Stimulated activated CD4-positive, alpha-beta T cell treated with anti-CD3 and anti-CD28 coated beads, TNF-alpha, amount 100 ng/mL, for 1 hour (primary cell): ENCODE measurements at places on chromosomes 2 and 18.

- DNase-seq, result no peak
Observed at GRCh38 chr2:30046979-30047378, 99.8 kb upstream of the YPEL5 start.

DNA sequence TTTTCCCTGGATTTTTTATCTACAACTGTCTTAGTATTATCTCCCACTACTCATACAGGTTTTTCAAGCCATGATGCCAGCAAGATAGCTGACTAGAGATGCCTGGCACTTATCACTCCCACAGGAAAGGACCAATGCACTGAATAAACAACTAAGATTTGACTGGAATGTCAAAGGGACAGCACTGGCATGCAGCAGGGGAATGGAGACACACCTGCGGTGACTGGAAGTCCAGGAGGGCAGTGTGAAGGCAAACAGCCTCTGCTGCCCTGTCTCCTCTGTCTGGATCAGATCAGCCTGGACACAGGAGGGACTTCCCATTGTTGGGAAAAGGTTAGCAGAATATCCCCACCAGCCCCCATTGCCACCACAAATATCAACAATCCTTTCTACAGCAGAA lies 85.1 kb downstream of the TMEM237 start:
- no peak for DNase-seq

GRCh38 chr2:121532347-121532766 lies 1.7 kb downstream of the RNU4ATAC start:
- no peak for DNase-seq

DNA sequence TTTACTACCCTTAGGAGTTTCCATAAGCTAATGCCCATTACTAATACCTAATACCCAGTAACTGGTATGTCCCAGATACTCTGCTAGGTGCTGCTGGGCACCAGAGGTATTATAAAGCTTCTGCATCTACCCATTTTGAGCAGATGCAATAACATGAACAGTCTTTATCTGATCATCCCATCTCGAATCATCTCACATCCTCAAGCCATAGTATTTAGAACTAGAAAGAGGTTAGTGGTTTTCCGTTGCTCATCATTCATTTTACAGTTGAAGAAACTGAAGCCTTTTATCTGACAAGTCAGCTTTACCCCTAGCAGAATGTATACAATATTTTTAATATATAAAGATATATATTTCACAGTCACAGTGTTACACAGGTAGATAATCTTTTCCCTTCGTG lies 99.1 kb upstream of the TCF4 start:
- no peak for DNase-seq

DNA sequence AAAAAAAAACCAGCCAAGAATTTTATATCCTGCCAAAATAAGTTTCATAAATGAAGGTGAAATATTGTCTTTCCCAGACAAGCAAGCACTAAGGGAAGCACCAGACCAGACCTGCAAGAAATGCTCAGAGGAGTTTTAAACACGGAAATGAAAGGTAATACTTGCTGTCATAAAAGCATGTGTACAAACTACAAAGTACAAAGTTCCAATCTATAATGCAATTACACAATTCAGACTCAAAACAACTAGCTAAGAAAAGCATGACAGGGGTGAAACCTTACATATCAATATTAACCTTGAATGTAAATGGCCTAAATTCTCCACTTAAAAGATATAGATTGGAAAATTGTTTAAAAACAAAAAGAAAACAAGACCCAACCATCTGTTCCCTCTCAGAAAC lies 45.0 kb upstream of the ASXL3 start:
- no peak for DNase-seq

DNA sequence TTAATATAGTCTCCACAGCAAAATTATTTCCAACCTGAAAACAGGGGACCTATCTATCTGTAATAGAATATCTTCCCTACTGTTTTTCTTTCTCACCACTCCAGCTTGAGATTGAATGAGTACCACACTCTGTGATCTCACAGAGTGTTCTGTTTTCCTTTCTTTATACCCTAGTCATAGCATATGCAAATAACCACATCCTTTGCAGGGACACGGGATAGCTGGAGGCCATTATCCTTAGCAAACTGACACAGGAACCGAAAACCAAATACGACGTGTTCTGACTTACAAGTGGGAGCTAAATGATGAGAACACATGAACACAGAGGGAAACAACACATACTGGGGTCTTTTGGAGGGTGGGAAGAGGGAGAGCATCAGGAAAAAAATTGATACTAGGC lies 224.7 kb downstream of the SLC8A1 start:
- no peak for DNase-seq

DNA sequence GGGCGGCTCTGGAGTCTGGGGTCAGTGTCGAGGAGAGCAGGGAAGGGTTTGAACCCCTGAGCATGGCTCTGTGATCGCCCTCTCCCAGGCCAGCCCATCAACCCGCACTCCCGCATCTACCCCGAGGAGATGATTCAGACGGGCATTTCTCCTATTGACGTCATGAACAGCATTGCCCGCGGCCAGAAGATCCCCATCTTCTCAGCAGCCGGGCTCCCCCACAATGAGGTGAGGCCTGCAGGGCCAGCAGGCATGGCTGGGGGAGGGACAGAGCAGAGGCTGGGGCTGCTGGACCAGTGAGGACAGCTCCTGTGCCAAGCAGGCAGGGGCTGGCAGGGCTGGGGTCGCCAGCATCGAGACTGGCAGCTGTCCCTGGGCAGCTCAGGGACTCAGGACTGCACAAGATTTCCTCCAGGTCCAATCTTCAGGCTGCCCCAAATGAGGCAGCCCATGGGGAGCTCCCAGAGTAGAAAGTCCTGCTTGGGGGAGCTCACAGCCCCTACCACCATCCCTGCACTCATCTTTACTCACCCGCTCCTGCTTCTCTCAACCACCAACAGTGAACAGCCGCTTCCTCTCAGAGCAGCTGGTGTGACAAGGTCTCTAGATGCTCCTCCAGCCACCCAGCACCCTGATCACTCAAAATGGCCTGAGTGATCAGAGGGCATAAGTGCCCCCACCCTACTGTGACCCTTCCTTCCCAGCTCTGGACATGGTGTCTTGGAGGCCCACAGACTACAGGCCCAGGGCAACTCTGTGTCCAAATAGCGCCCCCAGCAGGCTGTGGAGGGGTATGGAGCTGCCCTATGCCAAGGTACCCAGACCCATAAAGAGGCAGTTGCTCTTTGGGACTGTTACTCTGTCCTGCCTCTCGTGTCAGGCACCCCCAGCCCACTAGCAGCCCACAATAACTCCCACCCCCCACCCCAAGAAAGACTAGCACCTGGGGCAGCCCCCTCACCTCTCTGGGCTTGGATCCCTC lies 18.3 kb upstream of the ANKRD53 start:
- no peak for DNase-seq

DNA sequence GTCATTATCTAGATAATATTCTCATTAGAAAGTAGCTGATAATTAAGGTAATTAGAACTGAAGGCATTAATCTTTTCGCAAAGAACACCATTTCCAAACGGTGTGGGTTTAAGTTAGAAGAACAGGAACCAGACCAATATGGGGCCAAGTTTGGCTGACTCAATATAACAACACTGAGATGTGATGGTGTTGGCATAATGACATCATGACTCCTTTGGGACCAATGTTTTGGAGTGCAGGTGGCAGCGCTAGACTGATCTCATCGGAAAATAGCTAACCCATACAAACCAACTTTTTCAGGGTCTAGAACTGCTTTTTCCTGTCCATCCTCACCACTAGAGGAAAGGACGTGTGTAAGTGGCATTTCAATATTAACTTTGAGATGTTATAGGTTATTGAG lies 1171.7 kb upstream of the ZEB2 start:
- no peak for DNase-seq

GRCh38 chr2:228245601-228246000 lies 64.1 kb upstream of the SPHKAP start:
- DNase-seq, result no peak

- DNase-seq, result no peak
Observed at GRCh38 chr2:174326161-174327020, 8.4 kb upstream of the SP9 start.

GRCh38 chr2:195118276-195118675 lies 538.8 kb upstream of the SLC39A10 start:
- DNase-seq, result no peak

DNA sequence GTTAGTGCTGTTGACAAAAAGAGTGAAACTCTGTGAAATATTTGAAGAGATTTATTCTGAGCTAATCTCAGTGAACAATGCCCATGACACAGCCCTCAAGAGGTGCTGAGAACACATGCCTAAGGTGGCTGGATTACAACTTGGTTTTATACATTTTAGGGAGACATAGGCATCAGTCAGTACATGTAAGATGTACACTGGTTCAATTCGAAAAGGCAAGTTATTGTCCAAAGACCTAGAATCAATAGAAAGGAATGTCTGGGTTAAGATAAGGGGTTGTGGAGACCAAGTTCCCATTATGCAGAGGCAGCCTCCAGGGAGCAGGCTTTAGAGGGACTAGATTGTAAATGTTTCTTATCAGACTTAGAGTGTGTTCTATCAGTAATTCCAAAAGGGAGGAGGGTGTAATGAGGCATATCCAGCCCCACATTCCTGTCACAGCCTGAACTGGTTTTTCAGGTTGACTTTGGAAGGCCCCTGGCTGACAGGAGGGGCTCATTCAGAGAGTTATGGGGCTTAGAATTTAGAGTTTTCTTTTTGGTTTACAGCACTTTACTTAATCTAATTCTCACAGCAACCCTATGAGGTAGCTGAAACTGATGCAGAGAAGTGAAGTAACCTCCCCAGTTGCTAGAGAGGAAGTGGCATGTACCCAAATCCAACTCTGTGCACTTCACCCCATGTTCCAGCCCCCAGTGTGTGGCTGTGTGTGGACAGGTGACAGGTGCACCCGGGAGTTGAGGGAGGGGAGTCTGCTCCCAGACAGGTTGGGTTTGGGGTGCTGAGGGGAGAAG lies 28.3 kb upstream of the ASAP2 start:
- no peak for DNase-seq

DNA sequence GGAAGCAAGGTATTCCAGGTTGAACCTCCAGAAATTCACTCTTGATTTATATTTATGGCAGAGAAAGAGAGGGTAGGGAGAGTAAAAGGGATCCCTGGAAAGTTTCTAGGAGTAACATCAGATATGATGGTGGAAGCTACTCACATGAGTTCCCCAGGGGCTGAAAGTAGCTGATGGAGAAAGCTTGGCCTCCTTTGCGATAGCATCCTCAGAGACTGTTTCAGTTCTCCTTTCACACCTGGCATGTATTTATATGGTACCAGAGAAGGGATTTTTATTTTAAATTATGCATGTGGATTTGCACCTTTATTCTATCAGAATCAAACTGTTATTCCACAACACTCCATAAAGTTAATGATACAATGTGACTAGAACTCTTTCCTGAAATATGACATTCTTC lies 126.3 kb upstream of the OSR1 start:
- no peak for DNase-seq

DNA sequence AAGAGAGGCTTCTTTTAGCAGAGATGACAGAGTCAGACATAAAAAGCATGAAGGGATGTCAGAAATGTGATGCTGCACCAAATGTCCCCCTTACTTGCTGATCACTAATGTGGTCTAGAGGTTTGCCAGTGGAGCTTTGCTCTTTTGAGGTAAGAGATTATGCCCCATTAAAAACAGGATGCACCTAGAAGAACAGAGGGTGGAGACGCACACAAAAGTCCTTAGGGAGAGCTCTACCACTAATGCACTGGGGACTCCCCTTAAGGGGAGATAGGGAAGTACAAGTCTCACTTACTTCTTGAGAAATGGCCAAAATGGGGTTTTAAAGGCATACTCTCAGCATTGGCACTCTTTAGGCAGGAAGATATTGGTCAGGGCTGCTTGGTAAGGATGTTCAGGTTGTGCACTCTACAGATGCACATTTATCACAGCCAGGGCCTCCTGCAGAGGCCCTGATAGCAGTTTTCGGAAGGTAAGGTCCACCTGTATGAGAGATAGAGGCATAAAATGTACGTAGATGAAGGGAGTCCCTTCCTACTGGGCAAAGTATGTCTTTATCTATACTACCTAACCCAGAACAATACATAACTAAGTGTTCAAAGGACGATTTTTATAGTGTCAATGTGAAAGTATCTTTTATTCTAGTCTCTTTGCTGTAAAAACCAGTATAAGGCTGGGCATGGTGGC lies 17.0 kb upstream of the SCYGR1 start:
- no peak for DNase-seq

DNA sequence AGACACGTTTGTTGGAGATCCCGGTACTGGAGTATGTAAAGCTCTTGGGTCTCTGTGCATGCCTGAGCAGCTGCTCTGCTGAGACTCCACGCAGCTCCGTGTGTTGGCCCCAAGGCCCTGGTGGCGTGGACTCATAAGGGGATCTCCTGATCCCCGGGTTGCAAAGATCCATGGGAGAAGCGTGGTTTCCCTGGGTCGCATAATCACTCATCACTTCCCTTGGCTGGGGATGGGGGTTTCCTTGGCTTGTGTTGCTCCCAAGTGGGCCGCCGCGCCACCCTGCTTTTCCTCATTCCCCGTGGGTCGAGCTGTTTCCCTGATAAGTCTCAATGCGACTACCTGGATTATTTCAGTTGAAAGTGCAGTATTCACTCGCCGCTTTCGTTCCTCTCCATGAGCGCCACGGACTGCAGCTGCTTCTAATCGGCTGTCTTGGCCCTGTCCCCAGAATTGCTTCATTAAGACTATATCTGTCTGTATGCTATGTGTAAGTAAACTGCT lies 76.0 kb downstream of the EPC2 start:
- no peak for DNase-seq

- no peak for DNase-seq
Observed at GRCh38 chr2:5690286-5690685, 1.9 kb upstream of the SOX11 start.

- no peak for DNase-seq
Observed at GRCh38 chr2:100676346-100676745, 113.6 kb downstream of the PDCL3 start.

DNA sequence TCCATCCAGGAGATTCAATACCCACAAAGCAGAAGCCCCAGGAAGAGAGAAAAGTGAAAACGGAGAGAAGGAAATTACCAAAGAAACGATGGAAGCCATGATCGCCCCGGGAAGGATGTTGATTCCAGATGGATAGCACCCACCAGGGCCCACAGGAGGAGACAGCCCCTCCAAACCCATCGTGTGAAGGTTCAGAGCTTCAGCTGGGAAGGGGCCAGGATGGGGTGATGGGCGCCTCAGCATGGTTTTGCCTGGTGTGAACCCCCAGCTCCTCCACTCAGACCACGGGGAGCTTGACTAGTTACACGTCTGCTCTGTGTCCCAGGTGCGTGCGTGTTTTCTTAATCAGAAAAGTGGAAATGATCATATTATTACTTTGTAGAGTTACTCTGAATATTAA lies 264.5 kb downstream of the EIPR1 start:
- DNase-seq, result no peak

DNA sequence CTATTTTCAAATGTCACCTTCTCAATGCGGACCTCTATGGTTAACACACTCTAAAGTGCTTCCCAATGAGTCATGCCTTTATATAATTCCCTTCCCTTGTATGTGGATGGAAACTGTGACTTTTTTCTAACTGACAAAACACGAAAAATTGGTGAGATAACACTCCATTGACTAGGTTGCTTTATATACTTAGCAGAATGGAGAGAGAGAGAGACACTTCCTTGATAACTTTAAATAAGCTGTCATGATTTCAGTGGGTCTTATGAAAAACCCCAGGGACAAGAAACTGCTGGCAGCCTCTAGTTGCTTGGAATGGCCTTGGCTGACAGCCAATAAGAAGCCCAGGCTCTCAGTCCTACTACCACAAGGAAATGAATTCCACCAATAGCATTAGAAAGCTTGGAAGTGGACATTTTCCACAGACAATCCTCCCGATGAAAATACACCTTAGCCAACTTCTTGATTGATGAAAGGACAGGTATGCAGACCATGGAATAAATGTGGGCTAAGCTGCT lies 322.2 kb downstream of the ZNF804A start:
- DNase-seq, result no peak

GRCh38 chr2:64139956-64140355 lies 4.3 kb downstream of the PELI1 start:
- no peak for DNase-seq

GRCh38 chr2:240589375-240589774 lies 2.8 kb downstream of the CAPN10 start:
- no peak for DNase-seq
